Endodermal cell (in vitro differentiated cells): ENCODE measurements at places on chromosomes 6 and 20. TPM values are rescaled to one million over a fixed set of nuclear protein-coding genes. Genes with fewer than 3 reads are reported as not detected.

The RIMS4 gene
- 4.3 and 5.3 TPM in 2 replicates for total RNA-seq

The PSMB8 gene
- 3.1 and 4.1 TPM in 2 replicates for total RNA-seq

The BPIFA1 gene
- 1.4 and 2.3 TPM in 2 replicates for total RNA-seq

The ENPP5 gene
- total RNA-seq, result 8.3 and 9.0 TPM in 2 replicates

The AKIRIN2 gene
- 70.4 and 78.4 TPM in 2 replicates for total RNA-seq

The CST7 gene
- not detected in 2 replicates for total RNA-seq

The ZSCAN31 gene
- total RNA-seq, result 1.7 to 4.9 TPM (median 4.2 TPM) in 3 replicates

The MPIG6B gene
- total RNA-seq, result 0.14 TPM in 1 of 2 replicates, not detected in the other

The PACRG gene
- 0.42 TPM in 1 of 3 replicates, not detected in the others for total RNA-seq
